Left kidney (tissue), 8 donors: ENCODE measurements at places on chromosomes 12 and 14. TPM values are rescaled to one million over a fixed set of nuclear protein-coding genes. Genes with fewer than 3 reads are reported as not detected.

GRCh38 chr14:81353691-81354323 is 46.3 kb downstream of the STON2 start:
- no peak for DNase-seq

DNA sequence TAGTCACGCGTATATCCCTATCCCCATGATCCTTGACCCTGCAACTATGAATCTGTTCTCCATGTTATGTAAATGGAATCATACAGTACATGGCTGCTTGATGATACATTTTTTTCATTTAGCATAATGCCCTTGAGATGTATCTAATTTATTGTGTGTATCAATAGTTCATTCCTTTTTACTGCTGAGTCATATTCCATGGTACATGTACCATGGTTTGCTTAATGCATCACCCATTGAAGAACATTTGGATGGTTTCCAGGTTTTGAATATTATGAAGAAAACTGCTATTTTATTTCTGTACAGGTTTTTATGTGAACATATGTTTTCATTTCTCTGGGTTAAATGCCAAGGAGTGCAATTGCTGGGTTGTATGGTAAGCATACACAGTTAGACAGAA is 4.0 kb upstream of the RNASE10 start:
- no peak for DNase-seq

The LRFN5 gene
- 13.4 TPM for polyA plus RNA-seq

The FOXN3 gene
- polyA plus RNA-seq, result 32.2 TPM

The GLS2 gene
- 2.7 TPM for polyA plus RNA-seq

The NYNRIN gene
- 54.6 TPM for polyA plus RNA-seq

The TDRD9 gene
- 7.2 TPM for polyA plus RNA-seq

The IKBIP gene
- polyA plus RNA-seq, result 25.0 TPM

The TCL1A gene
- polyA plus RNA-seq, result 0.68 TPM

The NKX2-1 gene
- polyA plus RNA-seq, result not detected

The TRIM9 gene
- 2.8 TPM for polyA plus RNA-seq
